CD4-positive, alpha-beta T cell (primary cell): ENCODE measurements at places on chromosomes 12 and 14.

DNA sequence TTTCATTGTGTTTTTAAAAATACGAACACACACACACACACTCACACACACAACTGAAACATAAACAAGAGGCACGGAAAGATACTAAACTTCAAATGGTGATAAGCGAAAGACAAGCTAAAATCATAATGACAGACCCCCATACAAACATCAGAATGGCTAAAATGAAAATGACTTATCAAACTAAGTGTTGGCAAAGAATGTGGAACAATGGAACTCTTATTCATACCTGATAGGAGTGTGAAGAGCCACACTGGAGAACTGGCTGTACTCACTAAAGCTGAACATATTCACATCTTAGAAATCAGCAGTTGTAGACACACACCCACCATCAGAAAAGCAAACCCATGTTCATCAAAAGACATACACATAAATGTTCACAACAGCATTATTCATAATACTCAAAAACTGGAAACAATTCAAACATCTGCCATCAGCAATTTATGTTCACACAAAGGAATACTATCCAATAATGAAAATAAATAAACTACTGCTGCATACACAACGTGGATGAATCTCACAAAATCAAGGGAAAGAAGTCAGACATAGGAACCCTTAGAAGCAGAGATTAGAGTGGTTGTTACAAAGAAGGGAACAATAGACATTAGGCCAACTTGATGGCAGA lies 11.8 kb downstream of the STXBP6 start:
- H3K4me1 ChIP-seq: no peaks in the 10 kb centered on the region
- DNase-seq: no peak
- no peaks in the 10 kb centered on the region for H3K27me3 ChIP-seq
- no peak overlapping the region for H3K27ac ChIP-seq
- H3K36me3 ChIP-seq: no peaks in the 10 kb centered on the region

GRCh38 chr12:56334490-56334793 lies 642 bp upstream of the PAN2 start:
- peaks cover 37% of the 10 kb centered on the region for H3K4me1 ChIP-seq
- DNase-seq: no peak
- H3K27me3 ChIP-seq: no peaks in the 10 kb centered on the region
- peak overlapping the region; percentile 99 for H3K27ac ChIP-seq

- DNase-seq: no peak
- H3K4me1 ChIP-seq: no peaks in the 10 kb centered on the region
- H3K27me3 ChIP-seq: no peaks in the 10 kb centered on the region
These were observed 125.4 kb upstream of the ATF1 start for GRCh38 chr12:50638482-50638880.

GRCh38 chr14:22748631-22749068 lies 17.8 kb upstream of the OXA1L start:
- H3K36me3 ChIP-seq: no peaks in the 10 kb centered on the region
- no peaks in the 10 kb centered on the region for H3K4me1 ChIP-seq
- no peak overlapping the region for H3K4me3 ChIP-seq
- H3K27me3 ChIP-seq: no peaks in the 10 kb centered on the region
- DNase-seq: no peak

- DNase-seq: peak; percentile 35
- no peak overlapping the region for H3K27ac ChIP-seq
- H3K27me3 ChIP-seq: no peaks in the 10 kb centered on the region
- H3K36me3 ChIP-seq: no peaks in the 10 kb centered on the region
- H3K4me3 ChIP-seq: no peak overlapping the region
These were observed 42.4 kb upstream of the SGPP1 start for GRCh38 chr14:63770187-63770807.
